IPS-NIHi11 (cell line): ENCODE measurements at places on chromosomes 2 and 18.

- DNase-seq = no peak
Observed at GRCh38 chr2:59180111-59180510, 939.0 kb upstream of the FANCL start.

DNA sequence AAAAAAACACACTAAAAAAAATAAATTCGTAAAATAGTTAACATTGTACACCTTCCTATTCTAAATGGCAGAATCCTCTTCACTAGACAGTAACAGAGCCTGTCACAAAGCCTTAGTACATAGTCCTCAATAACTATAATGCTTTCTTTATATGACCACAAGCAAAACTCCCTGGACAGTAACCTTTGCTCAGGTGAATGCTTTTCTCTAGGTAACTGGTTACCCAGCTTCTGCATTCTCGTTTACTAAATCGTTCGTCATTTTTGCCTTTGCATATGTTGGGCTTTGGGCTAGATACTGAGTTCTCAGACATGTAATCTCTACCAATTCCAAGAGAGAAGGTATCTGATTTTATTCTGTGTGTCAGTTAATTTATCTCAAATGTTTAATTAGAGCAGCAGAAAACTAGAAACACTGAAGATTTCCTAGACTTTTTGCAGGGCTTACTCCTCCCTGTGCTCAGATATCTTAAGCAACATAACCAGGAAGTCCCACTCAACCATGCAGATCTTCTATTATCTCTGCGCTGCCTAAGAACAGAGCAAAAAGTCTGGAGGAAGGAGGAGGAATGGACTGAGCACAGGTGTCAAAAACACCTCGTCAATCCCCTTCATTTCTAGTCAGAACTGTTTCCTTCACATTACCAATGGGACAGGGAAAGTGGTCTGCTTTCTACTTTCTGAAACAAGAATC lies 247.7 kb downstream of the SOCS6 start:
- DNase-seq = no peak

DNA sequence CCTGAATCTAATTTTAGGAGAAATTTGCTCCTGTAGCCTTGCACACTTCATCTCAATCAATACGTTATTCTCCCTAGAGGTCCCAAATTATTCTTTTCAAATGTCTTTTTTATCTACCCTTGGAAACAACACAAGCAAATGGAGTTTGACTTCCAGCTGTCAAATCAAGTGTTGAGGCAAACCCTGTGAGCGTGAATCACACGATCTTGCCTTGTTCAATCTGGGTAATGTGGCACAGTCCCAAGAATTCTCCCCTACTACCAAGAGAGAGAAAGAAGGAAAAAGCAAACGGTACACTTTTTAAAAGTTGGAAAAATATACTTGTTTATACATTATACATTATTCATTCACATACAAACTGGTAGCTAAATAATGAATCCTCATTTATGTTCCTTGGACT lies 2035.3 kb upstream of the CELF4 start:
- DNase-seq = no peak

DNA sequence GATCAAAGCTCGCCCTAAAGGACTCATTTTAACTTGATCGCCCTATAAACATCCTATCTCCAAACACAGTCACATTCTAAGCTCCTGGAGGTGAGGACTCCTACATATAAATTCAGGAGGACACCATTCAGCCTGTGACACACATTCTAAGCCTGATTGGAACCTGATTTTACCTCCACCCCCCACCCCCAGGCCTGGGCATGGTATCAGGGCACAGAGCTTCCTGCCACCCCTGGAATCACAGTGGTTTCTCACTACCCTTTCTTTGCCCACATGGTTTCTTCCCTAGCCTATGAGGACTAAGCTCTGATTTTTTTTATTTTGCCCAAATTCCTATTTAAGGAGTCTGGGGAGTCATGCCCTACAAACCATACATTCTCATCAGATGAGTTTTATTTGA lies 428.1 kb upstream of the ID2 start:
- DNase-seq = no peak

GRCh38 chr2:181354626-181355025 lies 102.6 kb upstream of the ITGA4 start:
- no peak for DNase-seq

DNA sequence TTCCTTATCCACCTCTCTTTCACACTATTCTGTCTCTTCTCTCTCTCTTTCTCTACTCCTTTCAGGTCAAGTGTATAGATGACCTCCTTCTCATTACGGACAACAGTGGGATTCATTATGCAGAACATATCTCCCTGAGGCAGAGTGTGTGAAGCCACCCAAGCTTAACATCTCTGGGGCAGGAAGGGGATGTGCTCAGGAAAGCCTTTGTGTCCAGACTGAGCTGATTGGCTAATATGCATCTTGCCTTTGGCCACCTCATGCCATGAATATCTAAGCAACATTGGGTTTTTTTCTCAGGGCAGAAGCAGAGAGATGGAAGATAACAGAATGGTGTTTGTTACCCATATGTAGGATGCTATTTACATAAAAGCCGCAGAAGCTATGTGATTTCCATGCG lies 211.4 kb upstream of the LRRTM1 start:
- no peak for DNase-seq

DNA sequence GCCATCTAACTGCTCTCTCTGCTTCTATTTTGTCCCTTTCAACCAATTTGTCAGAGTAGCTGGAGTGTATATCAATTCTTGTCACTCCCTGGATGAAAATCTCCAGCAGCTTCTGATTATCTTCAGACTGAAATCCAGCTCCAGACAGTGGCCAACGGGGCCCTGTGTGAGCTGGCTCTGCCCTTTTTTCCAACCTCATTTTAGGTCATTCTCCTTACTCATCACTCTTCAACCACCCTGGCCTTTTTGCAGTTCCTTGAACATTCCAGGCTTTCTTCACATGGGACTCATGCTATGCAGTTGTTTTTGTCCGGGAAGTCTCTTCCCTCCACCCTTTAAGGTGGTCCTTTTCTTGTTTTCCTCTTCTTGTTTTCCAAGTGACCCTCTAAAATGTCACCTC lies 15.4 kb upstream of the FAP start:
- DNase-seq = no peak
